ENCODE measurements at places on chromosomes 16 and 17.

GRCh38 chr17:7119314-7119713, 4.7 kb upstream of the ASGR2 start:
- DNase-seq: no peak

DNA sequence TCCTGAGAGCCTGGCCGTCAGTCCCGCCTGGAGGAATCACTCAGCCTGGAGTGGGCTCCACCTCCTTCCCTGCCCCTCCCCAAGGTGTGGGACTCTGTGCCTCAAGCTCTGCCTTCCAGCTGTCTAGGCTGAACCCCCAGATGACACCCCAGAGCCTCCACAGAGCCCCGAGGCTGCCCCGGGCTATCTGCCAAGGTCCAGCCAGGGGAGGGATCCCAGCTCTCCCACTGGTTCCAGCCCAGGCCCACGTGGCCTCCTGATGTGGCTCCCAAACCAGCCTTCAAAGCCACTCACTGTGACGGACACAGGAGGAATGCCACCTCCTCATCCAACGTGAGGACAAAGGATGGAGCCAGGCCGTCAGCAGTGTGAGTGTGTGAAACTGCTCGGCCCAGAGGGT, 45.6 kb upstream of the ENPP7 start:
- DNase-seq: no peak

DNA sequence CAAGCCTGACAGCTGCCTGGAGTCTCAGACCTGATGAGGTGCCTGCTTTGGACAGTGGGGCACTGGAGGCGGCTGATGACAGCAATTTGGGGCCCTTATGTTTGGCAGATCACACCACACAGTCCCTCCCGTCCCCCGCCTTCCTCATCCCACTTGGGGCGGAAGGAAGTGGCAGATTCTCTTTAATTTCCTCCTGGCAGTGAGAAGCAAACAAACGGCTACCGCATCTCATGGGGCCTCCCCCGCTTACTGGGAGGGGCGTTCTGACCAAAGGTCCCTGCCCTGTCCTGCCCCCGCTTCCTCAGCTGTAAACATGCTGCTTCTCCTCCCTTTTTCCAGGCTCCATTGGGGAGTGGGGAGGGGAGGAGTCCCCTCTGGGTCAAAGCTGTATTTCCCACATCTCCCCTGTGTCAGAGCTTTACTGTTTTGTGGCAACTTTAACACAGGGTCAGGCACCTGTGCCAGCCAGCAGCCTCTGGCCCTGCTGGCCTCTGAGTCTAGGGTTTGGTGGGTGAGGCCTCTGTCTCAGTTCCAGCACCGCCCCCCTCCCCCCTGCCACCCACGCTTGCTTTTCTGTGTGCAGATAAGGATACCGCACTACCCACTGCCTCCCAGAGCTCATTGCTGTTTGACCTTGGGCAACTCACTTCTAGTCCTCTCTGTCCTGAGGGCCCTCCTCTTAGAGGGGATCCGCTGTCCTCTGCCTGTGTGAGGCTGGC, 5.4 kb upstream of the NFATC3 start:
- no peak for DNase-seq

- DNase-seq: no peak
Observed at GRCh38 chr17:37802061-37802595, 57.3 kb upstream of the HNF1B start.

DNA sequence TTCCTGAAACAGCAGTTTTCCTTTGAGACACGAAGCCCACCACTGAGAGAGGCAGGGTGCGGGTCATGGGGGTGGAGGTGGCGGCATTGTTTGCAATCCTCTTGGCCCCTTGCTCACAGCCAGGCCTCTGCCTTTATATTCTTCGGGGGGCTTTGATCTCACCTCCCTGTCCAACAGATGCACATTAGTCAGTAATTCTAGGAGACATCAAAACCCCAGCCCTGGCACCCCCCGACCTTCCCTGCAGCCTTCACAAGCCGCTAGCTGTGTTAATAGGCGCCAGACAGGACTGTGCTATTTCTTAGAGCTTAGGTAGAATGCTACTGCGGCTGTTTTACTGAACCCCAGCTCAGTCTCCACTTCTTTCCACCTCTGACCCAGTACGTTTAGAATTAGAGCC, 212.6 kb downstream of the RBFOX1 start:
- DNase-seq: no peak

DNA sequence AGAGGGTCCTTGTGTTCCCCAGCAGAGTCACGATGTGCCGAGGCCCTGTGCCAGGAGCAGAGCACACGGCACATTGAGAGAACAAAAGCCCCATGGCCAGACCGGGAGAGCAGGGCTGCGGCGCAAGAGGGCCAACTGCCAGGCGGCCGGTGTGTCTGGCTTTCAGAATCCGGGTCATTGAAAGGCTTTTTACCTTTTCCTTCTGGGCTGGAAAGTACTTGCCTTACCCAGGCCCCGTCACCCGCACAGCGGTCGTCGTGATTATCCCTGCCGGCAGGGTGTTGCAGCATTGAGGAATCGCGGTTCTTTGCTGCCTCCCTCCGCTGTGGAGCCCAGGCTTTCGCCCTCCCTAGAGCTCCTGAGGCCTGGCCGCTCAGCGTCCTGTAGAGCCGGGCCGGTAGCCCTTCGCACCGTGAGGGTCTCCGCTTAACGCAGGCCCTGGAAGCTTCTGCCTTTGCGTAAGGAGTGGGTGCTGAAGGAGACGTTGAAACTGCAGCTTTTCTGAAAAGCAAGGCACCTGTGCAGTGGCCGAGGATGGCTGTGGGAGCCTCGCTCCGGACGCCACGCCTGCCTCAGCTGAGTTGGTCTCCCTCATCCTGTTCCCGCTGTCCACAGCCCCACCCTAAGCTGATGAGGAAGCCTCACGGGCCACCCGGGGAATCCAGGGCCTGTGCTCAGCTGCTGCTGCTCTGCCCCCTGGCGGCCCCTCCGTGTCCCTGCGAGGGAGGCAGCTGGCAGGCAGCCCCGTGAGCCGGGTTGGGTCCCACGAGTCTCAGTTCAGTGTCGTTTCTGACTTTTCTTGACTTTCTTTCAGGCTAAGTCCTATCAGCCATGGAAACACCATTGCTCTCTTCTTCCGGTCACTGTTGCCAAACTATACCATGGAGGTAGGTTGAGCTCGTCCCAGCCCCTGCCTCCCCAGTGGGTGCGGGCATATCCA, 8.6 kb upstream of the MC1R start:
- DNase-seq: no peak

DNA sequence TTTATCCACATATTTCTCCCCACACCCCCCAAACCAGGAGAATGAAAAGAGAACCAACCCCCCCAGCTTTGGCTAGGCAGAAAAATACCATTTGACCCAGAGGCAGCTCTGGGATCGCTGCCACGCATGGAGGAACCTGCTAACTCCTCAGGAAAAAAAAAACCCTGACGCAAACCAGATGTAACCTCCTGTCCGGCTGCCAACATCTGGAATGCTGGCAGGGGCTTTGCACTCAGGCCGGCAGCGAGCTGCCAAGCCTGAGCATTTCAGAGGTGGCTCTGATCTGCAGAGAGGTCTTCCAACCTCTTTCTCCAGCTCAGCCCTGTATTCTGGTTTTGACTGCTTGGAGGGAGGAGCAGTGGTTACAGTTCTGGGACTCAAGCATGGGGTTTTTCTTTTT, 8.2 kb downstream of the IGFBP4 start:
- no peak for DNase-seq

DNA sequence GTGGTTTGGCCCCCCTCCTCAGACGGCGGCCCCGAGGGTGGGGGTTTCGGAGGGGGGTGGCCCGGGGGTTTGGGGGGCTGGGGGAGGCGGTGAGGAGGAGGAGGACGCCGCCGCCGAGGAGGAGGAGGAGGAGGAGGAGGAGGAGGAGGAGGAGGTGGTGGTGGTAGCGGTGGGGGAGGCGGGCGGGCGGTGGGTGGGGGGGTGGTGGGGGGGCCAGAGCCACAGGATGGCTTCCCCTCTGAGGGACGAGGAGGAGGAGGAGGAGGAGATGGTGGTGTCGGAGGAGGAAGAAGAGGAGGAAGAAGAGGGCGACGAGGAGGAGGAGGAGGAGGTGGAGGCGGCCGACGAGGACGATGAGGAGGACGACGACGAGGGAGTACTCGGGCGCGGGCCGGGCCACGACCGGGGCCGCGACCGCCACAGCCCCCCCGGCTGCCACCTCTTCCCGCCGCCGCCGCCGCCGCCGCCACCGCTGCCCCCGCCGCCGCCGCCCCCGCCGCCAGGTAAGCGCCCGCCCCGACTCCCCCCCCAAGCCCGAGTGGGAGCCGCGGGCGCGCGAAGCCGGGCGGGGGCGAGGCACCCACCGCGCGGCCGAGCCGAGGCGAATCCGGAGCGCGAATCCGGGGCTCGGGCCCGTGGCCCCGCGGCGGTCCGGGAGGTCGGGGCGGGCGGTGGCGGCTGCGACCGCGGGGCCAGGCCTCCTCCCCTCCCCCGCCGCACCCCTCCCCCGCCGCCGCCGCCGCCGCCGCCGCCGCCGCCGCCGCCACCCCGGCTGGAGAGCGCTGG, 3.8 kb upstream of the CHD3 start:
- no peak for DNase-seq

- no peak for DNase-seq
Observed at GRCh38 chr16:69036399-69037091, 68.9 kb upstream of the HAS3 start.

GRCh38 chr17:50589095-50589705, 28.7 kb downstream of the CACNA1G start:
- DNase-seq: peak; percentile 88

DNA sequence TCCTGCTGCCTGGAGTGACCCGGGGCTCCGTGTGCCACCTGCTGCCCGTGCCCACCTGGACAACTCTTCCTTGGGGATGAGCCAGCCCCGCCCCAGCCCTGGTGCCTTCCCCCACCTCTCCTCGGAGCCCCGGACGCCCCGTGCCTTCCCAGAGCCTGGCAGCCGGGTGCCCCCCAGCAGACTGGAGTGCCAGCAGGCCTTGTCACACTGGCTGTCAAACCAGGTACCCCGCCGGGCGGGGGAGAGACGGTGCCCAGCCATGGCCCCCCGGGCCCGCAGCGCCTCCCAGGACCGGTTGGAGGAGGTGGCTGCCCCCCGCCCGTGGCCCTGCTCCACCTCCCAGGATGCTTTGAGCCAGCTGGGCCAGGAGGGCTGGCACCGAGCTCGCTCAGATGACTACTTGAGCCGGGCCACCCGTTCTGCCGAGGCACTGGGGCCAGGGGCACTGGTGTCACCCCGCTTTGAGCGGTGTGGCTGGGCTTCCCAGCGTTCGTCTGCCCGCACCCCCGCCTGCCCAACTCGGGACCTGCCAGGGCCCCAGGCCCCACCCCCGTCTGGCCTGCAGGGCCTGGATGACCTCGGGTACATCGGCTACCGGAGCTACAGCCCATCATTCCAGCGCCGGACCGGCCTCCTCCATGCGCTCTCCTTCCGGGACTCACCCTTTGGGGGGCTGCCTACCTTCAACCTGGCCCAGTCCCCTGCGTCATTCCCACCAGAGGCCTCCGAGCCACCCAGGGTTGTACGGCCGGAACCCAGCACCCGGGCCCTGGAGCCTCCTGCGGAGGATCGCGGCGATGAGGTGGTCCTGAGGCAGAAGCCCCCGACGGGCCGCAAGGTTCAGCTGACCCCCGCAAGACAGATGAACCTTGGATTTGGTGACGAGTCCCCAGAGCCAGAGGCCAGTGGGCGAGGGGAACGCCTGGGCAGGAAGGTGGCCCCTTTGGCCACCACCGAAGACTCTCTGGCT, 38.4 kb downstream of the ARHGAP23 start:
- no peak for DNase-seq

DNA sequence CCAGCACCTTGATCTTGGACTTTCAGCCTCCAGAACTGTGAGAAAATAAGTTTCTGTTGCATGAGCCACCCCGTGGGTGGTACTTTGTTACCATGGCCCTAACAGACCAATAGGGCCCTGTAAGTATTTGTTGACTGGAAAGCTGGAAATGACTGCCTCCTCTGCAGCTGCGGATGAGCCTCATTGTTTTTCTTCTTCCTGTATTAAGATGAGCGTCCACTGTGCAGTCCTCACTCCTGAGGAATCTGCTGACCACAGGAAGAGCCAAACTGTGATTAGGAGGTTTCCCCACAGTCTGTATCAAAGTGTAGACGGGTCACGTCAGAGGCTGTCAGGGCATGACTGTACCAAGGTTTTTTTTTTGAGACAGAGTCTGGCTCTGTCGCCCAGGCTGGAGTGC, 12.2 kb upstream of the AKTIP start:
- no peak for DNase-seq

DNA sequence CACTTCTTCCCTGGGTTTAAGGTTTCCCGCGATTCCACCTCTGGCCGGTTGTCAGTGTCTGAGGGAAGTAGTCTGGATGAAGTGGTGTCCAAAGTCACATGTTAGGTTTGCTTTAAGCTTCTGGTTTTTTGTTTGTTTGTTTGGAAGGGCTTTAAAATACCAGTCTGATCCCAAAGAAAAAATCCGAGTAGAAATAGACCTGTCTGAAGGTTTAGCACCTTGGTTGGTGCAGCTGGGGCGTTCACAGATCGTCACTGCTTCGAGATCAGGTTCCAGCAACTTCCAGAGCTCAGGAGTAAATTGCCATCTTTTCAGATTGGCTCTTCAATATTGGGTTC, 567 bp downstream of the TMEM97 start:
- DNase-seq: peak; percentile 42

GRCh38 chr16:76653390-76654026, 376.3 kb downstream of the CNTNAP4 start:
- DNase-seq: no peak
